NCI-H2081 (cell line): ENCODE measurements at places on chromosomes 5 and 9.

DNA sequence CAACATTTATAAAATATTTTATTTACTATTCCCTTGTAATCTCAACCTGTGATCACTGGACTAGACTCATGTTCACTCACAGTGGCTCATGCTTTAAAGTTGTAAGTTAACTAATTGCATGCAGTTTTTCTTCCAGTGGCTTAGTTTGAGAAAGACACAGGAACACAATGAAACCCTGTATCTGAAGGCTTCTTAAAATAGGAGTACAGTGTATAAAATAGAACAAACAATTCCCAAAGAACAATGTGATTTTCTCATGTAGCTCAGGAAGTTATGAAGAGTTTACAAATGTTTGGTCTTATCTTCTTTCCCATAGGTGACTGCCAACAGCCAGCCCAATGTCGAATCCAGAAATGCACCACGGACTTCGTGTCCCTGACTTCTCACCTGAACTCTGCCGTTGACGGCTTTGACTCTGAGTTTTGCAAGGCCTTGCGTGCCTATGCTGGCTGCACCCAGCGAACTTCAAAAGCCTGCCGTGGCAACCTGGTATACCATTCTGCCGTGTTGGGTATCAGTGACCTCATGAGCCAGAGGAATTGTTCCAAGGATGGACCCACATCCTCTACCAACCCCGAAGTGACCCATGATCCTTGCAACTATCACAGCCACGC is 5.9 kb downstream of the RGMB start:
- DNase-seq, result no peak

DNA sequence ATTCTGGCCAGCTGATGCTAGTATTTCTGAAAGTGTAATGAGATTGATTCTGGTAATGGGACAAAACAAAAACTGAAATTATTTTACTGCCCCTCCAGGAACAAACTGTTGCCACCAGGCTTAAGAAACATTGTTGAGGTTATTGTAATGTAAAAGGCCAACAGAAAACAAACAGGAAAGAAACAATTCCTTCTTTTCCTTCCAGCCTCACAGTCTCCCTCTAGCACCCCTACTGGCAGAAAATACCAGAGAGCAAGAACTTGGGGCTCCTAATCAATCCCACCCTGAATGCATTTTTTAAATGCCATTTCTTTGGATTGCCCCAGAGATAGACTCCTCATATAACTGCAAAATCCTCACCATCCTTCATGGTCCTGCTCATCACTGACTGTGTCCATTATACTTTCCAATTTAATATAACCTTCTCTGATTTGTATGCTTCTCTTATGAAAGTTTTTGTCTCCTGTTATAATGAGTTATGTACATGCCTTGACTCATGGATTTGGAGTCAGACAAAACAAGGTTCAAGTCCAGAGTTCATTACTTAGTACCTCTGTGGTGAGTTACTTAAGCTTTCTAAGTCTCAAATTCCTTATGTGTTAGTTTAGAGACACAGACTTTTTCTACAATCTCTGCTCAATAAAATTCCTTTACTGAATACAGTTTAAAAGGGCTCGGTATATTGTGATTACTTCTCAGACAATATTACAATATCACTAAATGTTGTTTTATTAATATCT is 157.9 kb upstream of the FBN2 start:
- DNase-seq, result no peak

GRCh38 chr5:156836846-156837245 is 13.2 kb upstream of the PPP1R2B start:
- no peak for DNase-seq

DNA sequence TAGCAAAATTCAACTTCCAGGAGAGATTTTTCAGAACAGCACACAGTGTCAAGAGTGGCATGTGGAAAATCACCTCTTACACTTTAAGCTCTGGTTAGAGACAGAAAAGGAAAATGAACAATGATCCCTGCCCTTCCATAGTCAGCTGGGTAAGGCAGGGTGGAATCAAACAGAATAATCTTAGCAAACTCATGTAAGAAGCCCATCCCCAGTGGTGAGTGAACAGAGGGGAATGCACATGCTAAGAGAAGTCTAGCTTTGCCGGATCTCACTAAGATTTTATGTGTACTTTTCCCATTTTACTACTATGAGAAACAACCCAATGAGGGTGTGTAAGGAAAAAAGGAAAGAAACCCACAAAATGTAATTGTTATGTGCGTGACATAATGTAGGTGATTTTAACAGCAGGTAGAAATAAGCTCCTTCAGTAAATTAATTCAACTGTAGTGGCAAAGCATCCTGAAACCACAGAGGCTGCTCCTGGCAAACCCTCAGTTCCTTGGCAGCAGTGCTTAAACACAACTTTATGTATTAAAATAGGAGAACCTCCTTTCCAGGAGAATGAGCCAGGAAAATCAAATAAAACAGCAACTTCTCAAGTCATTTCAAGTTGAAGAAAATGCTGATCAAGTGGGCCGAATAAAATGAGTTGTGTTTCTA is 366.0 kb upstream of the TRPC7 start:
- no peak for DNase-seq

DNA sequence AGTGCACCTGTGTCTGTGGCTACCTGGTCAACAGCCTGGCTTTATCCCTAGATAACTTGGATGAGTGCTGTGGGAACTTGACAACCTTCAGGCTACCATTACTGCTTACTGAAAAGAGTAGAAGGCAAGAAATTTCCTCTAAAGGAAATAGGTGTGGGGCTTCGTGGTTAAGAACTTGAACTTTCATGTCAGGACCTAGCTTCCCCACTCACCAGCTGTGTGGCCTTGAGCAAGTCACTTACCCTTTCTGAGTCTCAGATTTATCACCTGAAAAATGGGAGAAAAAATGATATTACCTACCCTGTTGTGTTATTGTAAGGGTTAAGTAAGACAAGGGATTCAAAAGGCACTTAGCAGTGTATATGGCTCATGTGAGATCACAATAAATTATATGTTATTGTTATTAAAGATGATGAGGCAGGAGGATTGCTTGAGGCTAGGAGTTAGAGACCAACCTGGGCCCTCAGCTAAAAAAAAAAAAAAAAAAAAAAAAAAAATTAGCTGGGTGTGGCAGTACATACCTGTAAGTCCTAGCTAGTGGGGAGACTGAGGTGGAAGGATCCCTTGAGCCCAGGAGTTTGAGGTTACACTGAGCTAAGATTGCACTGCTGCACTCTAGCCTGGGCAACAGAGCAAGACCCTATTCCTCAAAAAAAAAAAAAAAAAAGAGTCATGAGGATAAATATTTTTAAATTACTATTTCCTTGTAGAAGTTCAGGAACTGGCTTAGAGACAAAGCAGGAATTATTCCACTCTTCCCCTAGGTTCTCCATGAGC is 97.0 kb upstream of the SPRY4 start:
- DNase-seq, result no peak

DNA sequence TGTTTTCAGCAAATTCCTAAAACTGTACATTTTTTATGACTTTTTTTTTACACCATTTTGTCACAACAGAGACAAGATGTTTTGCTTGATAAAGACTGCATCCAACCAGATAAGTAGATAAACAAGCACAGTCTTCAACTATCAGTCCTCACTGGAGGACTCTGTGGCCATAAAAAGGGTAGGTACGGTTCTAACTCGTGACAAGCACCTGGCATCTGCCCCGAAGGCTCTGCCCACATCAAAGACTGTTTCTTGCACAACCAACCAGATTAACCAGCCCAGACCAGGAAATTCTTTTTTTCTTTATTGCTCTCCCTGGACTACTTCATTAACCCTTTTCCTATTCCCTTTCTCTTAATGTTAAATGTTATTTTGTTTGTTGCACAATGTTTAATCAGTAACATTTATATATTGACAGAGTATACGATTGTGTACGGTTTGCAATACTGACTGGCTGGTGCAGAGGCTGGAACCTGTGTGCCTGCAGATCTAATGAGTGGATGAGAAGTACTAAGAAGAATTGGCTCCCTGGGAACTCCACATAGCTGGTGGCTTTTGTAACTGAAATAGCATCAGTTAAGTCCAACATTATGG is 74.1 kb downstream of the SERINC5 start:
- peak; percentile 5 for DNase-seq

- DNase-seq, result no peak
These were observed 51.3 kb upstream of the PITX1 start for GRCh38 chr5:135085133-135085935.

DNA sequence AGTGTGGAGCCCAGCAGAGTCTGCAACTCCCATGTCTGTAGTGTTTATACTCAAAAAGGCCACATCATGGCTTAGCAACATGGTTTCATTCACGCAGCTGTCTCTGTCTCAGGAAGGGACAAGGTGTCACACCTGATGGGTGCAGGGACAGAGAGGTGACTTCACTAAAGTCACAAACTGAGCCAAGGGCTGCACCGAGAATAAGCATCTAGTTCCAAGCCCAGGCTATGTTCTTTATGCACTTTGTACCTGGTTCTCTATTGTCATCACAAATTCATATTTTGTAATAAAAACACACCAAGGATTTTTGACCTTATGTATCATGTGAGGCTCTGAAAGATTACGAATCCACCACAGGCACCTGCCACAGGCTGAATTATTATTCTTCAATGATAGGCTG is 64.9 kb upstream of the STK32A start:
- no peak for DNase-seq
